ENCODE measurements at places on chromosomes 7 and 10. TPM values are rescaled to one million over a fixed set of nuclear protein-coding genes. Genes with fewer than 3 reads are reported as not detected.

DNA sequence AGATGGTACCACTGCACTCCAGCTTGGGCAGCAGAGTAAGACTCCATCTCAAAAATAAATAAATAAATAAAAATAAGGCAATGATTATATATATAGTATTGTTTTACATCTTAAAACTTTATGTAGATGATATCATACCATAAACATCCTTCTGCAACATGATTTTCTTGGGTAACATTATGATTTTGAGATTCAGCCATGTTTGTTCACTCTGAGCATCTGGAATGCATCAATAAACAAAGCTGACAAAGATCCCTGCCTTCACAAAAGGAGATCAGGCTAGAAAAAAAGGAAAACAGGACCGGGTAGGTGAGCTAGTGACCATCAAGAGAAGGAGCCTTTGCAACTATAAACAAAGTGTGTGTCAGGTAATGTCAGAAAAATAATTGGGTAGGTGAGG is 31.9 kb upstream of the KAT6B start:
- DNase-seq = no peak
- H3K27me3 ChIP-seq = no peaks in the 10 kb centered on the region
- no peaks in the 10 kb centered on the region for H3K4me1 ChIP-seq
- H3K36me3 ChIP-seq = no peaks in the 10 kb centered on the region
- H3K27ac ChIP-seq = no peak overlapping the region

- H3K4me3 ChIP-seq = no peak overlapping the region
- H3K4me1 ChIP-seq = no peaks in the 10 kb centered on the region
- DNase-seq = no peak
- no peaks in the 10 kb centered on the region for H3K27me3 ChIP-seq
- no peak overlapping the region for H3K27ac ChIP-seq
- H3K36me3 ChIP-seq = no peaks in the 10 kb centered on the region
Measured at GRCh38 chr7:94216944-94217461, 177.7 kb upstream of the COL1A2 start.

Gene ATOH7
- not detected for total RNA-seq

Gene CWF19L1
- total RNA-seq = 11.0 TPM

GRCh38 chr7:12139416-12139815 is 71.7 kb upstream of the TMEM106B start:
- no peaks in the 10 kb centered on the region for H3K27me3 ChIP-seq
- H3K4me1 ChIP-seq = no peaks in the 10 kb centered on the region
- no peak overlapping the region for H3K27ac ChIP-seq
- H3K36me3 ChIP-seq = no peaks in the 10 kb centered on the region
- no peak overlapping the region for H3K4me3 ChIP-seq

Gene JMJD1C
- total RNA-seq = 53.0 TPM

Gene NME8
- not detected for total RNA-seq

DNA sequence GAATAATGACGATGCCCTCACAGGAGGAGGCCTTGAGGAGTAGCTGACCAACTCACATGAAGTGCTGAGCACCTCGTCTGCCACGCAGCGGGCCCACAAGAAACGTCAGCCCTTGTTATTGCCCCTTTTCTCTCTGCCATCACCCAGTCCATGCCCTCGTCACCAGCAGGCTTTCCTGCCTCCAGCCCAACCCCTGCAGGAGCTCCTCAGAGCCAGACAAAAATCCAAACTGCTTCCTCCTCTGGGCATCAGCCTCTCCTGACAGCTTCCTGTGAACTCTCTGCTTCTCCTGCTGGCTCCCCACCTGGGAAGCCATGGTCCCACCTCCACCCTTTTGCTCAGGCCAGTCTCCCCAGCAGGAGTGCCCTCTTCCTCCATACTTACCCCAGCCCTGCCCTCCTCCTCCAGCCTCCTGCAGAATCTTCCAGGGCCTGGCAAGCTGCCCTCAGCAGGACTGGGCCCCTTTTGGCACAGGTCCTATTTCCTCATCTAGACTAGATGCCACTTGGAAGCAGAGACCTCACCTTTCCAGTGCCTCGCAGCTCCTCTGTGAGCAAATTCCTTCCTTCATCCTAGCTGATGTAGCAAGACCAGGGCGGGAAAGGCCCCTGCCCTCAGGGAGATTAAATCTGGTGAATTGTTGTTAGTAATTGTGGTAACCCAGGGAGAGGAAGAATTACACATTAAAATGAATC is 115.1 kb downstream of the C10orf105 start:
- H3K27ac ChIP-seq = no peak overlapping the region
- H3K27me3 ChIP-seq = no peaks in the 10 kb centered on the region
- no peak for DNase-seq
- H3K4me1 ChIP-seq = no peaks in the 10 kb centered on the region

DNA sequence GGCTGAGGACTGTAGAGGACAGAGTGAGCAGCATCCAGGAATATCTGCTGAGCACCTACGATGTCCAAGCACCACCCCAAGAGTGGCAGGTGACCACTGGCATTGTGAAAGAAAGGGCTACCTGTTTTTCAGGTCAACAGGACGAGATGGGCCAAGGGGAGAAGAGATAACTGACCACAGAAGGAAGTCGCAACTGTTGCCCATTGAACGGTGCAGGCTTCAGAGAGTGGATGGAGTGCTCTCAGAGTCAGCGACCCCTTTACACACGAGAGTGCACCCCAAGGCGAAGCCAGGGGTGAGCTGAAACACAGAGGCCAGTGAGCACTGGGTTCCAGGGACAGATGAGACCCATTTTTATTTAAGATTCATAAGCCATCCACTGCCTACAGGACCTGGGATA is 42.3 kb downstream of the HIPK2 start:
- no peaks in the 10 kb centered on the region for H3K36me3 ChIP-seq
- no peaks in the 10 kb centered on the region for H3K27me3 ChIP-seq
- peaks cover 87% of the 10 kb centered on the region for H3K4me1 ChIP-seq
- DNase-seq = no peak

GRCh38 chr10:35007858-35008301 is 82.3 kb downstream of the CUL2 start:
- no peaks in the 10 kb centered on the region for H3K27me3 ChIP-seq
- peaks cover 8% of the 10 kb centered on the region for H3K36me3 ChIP-seq

DNA sequence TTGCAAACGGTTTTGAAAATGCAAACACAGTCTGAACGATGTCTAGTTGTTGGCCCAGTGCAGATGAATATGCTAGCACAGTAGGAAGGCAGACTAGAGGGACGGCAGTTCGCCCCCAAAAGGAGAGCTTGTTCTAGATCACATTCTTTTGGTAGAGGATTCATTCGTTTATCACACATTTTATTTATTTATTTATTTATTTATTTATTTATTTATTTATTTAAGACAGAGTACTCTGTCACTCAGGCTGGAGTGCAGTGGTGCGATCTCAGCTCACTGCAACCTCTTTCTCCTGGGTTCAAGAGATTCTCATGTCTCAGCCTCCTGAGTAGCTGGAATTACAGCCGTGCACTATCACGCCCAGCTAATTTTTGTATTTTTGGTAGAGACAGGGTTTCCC is 59.4 kb upstream of the ZPBP start:
- H3K4me1 ChIP-seq = no peaks in the 10 kb centered on the region
- no peak for DNase-seq
- H3K27me3 ChIP-seq = no peaks in the 10 kb centered on the region
- H3K36me3 ChIP-seq = no peaks in the 10 kb centered on the region
- no peak overlapping the region for H3K27ac ChIP-seq
